ENCODE measurements at places on chromosomes 6 and 20. TPM values are rescaled to one million over a fixed set of nuclear protein-coding genes. Genes with fewer than 3 reads are reported as not detected.

OR2J3 gene
- total RNA-seq: not detected

GRCh38 chr20:12984069-12984765, 24.6 kb upstream of the SPTLC3 start:
- no peak for ATAC-seq

NRSN2 gene
- 34.3 TPM for total RNA-seq

GRCh38 chr6:108799354-108799717, 48.9 kb upstream of the ARMC2 start:
- ATAC-seq: no peak
